ENCODE measurements at places on chromosomes 5 and 9.

- no peak for DNase-seq
Observed at GRCh38 chr5:67014957-67015400, 181.6 kb downstream of the CD180 start.

GRCh38 chr9:134318481-134318891, 7.8 kb upstream of the RXRA start:
- DNase-seq, result no peak

GRCh38 chr9:123291736-123292135, 23.4 kb upstream of the STRBP start:
- no peak for DNase-seq

- DNase-seq, result no peak
Observed at GRCh38 chr9:94870793-94871558, 144.5 kb downstream of the AOPEP start.

DNA sequence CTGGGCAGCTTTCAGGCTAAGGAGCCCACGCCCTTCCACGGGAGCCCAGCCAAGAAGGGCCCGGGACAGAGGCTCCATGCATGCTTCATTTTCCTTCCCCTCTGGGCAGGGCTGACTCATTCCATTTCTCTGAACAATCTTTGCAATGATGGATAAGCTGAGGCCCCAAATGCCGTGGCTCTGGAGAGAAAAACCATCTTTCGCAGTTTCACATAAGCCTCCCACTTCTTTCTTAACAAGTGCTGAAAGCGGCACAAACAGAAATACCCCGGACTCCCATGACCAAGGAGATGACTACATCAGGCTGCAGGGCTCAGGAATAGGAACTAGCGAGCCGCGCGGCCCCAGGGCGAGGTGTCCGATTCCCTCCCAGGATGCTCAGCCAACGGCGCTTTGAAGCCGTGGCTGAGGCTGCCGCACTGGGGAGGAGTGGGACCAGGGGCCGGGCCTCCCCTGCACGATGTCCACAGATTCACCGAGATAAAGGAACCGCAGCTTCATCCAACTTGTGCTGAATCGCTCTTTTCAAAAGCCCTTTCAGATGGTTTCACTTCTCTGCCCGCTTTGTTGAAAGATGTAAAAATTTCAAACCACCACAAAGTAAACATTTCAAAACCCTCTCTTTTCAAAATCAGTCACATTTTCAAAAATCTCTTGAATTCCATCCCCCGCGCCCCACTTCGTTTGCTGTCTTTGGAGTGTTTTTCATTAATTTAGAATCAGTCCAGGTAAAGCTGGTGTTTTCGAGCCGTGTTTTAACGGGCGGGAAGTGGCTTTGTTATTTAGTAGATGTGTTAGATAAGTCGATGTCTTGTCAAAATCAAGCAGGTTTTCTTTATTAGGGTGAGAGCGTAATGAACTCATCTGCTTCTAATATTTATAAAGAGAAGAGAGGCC, 96.5 kb upstream of the LMX1B start:
- no peak for DNase-seq

DNA sequence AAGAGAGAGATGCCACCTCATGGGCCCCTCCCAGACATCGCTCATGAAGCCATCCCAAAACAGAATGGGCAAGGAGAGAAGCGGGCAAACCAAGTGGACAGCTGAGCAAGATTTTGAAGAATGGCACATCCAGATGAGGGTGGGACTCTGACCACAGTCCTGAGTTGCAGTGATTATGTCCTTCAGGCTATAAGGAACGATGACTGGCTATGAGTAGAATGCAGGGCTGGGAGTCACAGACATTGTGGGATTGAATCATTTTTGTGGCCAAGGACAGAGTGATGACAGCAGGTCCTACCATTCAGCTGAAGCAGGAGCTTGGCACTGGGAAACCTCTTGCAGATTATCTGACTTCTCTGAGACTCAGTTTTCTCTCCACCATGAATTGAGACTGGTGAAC, 245.7 kb upstream of the SLC30A5 start:
- no peak for DNase-seq

GRCh38 chr5:154309805-154310204, 119.3 kb downstream of the GALNT10 start:
- DNase-seq, result no peak

DNA sequence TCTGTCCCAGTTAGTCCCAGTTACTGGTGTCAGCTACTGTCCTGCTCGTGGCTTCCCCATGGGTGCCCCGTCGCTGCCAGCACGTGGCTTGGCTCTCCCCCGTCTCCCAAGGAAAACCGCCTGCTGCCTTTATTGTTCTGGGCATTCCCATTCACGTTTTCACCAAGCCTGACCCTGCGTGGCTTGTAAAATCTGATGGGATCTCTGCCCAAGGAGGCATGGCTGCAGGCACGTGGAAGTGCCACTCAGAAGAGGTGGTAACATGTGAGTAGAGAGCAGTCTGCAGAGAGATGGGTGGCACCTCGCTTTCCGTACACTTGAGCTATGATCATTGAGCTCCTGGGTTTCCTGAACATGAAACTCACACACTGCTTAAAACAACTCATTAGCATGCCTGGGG, 429.2 kb upstream of the KLF4 start:
- no peak for DNase-seq

DNA sequence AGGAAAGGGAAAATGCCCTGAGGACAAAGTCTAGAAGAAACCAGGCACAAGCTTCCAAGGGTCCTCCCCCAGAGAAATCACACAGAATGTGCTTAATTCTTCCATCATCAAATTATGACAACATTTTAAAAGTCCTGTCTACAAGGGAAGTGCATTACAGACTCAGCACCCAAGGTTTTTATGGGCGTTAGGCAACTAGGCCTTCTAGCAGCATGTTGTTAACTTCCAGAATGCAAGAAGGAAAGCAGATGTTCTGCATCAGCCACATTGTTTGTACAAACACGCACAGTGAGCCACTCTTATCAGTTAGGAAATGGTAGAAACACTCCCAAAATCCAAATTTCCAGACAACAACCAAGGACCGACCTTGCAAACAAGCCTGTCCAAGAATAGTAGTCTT, 26.5 kb downstream of the SMC5 start:
- DNase-seq, result no peak

Measured in stimulated activated CD4-positive, alpha-beta T cell treated with anti-CD3 and anti-CD28 coated beads, TNF-alpha, amount 100 ng/mL, for 48 hours (primary cell).